ENCODE measurements at places on chromosomes 12 and 14.
A peak's percentile ranks its signal among the peaks of the same experiment; 100 is the strongest.

DNA sequence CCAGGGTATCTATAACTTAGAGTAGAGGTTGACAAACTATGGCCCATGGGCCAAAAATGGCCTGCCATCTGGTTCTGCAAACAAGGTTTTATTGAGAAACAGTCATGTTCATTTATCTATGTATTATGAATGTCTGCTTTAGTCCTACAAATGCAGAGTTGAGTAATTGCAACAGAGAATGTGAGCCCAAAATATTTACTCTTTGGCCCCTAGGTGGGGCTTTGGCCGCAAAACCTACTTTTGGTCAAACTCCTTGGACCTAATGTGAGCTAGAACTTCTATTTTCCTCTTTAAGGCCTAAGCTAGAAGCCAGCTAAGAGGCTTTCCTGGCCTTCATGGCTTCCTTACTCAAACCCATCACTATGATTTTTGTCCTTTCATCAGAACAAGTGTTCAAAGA, 379.1 kb downstream of the NELL2 start:
- DNase-seq, result no peak

- DNase-seq, result no peak
Measured at GRCh38 chr12:80937391-80938238, at the start of gene LIN7A. Gene LIN7A (minus strand): TSS chr12:80937934. CDS start chr12:80937722, 212 bp downstream.

- DNase-seq, result no peak
Measured at GRCh38 chr12:109124878-109125648, 8.7 kb downstream of the ACACB start.

GRCh38 chr12:6540181-6540877, 6.0 kb downstream of the GAPDH start:
- peak; percentile 40 for DNase-seq

DNA sequence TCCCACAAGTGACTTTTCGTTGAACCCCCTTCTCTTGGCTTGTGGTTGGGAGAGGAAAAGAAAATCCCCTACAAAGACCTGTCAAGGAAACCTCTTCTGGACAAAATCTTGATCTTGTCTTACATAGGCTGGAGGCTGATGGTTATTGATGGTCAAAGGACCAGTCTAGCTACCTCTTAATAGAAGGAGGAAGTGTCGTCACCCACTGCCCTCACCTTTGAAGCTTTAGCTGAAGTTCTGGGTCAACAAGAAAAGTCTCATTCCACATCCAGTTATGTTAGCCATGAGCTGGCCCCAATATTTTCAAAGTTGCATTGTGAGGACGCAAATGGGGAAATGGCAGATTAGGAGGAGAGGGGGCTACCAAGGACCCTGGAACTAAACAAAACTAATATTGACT, 6.2 kb upstream of the KSR2 start:
- no peak for DNase-seq

Data from CD4-positive, alpha-beta T cell treated with Interleukin-12 subunit alpha and Interleukin-12 subunit beta, for 1 hour (primary cell).